Amniotic stem cell (primary cell): ENCODE measurements at places on chromosomes 16 and 17.

GRCh38 chr17:4519361-4519788 lies 20.7 kb downstream of the SPNS2 start:
- DNase-seq = no peak

DNA sequence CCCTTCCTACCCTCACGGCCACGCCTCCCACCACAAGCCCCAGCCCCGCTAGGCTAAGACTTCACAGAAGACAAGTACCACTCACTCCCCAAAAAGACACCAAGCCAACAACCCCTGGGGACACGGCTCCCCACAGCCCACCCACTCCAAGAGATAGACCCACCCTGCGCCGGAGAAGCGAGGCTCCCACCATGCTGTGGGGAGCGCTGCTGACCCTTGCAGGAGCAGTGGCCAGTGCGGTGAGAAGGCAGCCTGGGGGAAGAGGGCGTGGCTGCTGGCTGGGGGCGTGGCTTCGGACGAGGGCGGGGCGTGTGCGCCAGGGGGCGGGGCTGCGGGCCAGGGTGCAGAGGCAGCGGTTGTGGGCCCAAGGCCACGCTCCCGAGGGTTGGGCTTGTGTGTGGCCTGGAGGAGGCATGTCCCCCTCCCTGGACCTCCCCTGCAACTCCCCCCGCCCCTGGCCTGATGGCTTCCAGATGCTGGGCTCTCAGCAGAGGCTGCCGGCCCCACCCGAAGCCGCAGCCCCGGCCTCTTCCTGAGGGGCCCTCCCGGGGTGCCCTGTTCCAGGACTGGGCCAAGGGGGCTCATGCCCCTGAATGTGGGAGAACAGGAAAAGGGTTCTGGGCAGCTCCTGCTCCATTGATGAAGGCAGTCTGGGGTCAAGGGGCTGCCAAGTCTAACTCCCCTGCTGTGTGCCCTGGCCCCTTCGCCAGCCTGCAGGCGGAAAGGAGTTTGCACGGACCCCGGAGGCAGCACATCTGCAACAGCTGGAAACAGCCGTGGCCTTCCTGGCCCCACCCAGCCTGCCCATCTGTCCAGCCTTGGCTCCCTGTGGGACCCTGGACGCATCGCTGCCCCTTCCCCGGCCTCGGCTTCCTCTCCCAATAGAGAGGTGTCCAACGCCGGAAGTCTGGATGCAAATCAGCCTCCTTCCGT lies 9.1 kb downstream of the TFAP4 start:
- DNase-seq = peak; percentile 27

GRCh38 chr17:1714980-1715802 lies 5.0 kb upstream of the TLCD2 start:
- peak; percentile 77 for DNase-seq

- no peak for DNase-seq
Observed at GRCh38 chr17:47928415-47928814, 13.0 kb upstream of the PNPO start.

DNA sequence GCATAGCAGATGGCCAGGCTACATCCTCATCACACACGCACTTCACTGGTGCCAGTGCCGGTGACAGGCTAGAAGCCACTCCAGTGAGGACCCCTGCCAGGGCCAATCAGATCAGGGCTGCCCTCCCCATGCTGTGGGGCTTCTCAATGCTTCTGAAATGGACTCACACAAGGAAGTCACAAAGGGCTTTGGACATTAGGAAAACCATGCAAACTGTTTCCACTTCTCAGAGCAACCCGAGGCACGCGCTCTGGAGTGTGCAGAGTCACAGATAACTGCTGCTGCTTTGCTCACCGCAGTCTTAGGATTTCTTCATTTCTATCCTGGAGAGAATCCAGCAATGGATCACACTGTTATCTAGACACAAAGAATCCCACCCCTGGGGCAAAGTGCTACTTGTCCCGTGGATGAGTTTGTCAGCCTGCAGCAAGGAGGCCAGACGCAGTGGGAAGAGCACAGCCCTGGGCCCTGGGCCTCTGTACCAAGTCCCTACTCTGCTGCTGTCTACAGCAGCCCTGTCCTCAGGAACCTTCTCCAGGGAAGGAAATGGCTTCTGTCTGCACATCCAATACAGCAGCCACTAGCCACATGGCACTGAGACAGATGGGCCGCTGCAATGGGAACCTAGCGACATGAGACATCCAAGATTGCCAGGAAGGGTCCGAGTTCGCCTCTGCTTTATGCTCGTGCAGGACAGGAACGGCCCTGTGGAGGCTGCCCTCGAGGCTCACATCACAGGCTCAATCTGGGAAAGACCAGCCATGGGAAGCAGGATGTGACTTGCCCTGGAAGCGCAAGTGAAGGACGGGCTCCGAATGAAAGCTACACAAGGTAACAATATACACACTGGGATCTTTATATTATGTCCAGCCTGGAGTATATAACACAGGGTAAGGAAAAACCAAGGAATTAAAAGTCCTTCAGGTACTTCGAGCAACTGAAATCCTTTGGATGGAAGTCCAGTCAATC lies 169.3 kb downstream of the ZFHX3 start:
- no peak for DNase-seq

- DNase-seq = peak; percentile 19
Observed at GRCh38 chr17:66580184-66580955, 254.5 kb upstream of the CACNG5 start.

DNA sequence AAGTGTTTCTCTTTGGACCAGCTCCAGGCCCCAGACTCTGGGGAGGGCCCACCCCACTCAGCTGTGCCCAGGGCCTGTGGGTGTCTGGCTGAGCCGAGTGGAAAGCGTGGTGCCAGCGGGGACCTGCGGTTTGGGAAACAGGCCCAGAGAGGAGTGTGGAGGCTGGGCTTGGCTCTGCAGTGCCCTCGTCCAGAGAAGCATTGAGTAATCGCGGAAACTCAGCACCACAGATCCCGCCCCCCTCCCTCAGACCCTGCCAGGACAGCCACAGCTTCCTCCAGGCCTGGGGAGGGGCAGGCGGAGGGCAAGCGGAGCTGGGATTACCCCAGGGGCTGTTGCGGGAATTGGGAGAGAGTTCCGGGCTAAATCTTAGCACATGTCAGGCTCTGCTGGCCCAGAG lies 14.6 kb upstream of the PITPNA start:
- DNase-seq = peak; percentile 77

GRCh38 chr17:45160447-45161287 lies 1.0 kb upstream of the HEXIM2 start:
- DNase-seq = no peak

GRCh38 chr16:56481468-56482122 lies 30.2 kb downstream of the OGFOD1 start:
- no peak for DNase-seq

- DNase-seq = no peak
Observed at GRCh38 chr16:10856042-10856441, 21.0 kb upstream of the CIITA start.
